ENCODE measurements at places on chromosomes 7 and 10. TPM values are rescaled to one million over a fixed set of nuclear protein-coding genes. Genes with fewer than 3 reads are reported as not detected.

- peak; percentile 46 for DNase-seq
These were observed 882 bp upstream of the GAL3ST4 start for GRCh38 chr7:100169147-100169850.

DNA sequence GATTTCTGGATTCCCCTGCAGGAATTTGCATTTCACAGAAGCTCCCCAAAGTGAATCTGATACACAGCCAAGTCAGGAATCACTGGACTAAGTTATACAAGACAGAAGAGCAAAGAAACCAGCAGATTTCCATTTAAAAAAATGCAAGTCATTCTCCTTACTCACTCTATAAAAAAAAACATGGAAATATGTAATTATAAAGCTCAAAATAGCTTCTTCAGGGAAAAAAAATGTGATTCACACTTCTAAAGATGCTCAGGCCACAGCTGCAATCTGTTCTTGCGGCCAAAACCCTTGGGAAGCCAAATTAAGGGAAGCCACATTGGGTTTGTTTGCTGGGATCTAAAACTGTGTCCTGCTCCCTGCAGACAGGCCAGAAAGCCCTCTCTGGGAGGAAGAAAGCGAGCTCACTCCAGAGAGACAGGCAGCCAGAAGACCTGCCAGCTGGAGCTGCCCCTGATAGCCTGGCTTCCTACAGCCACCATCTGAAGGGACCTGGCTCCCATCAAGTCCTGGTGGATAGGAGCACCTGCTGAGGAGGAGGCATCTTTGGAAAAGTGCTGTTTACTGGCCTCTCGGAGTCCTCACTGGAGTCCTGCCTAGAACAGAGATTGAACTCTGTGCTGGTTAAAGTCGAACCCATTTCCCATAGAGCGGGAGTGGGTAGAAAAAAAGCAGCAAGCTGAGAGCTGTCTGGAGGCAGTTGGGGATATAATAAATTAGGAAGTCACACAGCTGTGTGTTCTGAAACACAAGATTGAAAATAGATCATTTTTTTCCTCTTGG lies 359.2 kb upstream of the AOAH start:
- DNase-seq: no peak

DNA sequence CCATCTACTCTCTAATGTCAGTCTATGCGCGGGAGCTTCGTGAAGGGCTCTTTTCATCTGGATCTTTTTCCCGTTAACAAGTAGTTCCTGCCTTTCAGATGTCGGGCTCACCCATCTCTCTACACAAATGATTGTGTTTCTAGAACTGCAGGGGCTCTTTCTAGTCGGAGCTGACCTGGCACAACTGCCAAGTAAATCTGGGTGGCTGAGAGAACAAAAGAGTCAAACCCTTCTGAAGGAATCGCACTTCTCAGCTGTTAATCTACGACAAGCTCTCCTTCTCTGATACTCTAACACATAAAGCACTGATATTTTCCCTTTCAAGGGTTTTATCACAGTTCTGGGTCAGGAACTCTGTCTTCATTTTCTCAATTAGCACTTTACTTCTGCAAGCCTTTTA lies 144.7 kb downstream of the NRP1 start:
- no peak for DNase-seq

DNA sequence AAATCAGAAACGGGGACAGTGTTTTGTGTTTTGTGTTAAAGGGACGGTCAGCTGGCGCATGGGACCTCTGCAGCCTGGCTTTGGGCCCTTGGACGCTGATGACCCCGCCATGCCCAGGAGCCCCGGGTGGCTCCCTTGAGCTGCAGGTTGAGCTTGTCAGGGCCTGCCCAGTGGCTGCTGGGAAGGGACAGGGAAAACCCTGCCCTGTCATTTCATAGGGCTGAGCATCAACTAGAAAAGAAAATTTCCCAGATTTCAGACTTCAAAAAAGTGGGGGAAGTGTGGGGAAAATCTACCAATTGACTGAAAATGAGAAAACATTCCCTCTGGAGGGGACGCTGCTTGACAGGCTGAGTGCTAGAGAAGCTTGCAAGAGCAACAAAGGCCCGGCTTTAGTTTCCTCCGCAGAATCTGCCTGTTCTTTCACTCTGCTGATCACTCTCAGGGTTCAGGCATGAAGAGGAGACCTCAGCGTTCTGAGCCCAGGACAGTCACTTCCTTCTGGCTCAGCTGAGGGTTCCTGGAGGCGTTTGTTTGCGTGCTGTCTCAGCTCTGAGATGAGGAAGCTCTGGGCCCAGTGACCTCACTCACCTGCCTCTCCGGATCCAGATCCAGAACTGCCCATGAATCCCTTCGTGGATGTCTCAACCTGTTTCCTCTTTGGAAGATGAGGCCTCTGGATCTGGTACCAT lies 18.6 kb upstream of the DNAJB6 start:
- no peak for DNase-seq

- DNase-seq: no peak
These were observed 291.8 kb downstream of the CRPPA start for GRCh38 chr7:16129431-16130110.

GRCh38 chr10:122062831-122063674 lies 74.1 kb downstream of the TACC2 start:
- DNase-seq: no peak

Gene GJD4
- total RNA-seq: not detected

Gene WNT16
- not detected for total RNA-seq

- no peak for DNase-seq
These were observed 49.4 kb downstream of the AKR1D1 start for GRCh38 chr7:138125598-138126111.

DNA sequence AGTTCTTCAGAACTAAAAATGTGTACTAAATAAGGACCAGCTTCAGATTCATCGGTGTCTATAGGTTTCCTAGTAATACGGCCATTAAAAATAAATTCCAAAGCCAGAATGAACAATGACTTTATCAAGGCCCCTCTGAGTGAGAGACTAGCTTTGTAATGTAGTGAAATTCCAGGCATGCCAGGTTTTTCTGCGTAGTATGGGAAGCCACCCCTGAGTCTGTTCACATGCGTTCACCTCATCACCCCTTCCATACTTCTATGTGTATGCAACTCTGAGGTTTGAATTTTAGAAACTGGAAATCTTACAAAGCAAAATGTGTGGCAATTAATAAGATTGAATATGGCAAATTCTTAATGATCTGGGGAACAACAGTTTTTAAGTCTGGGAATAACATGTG lies 24.5 kb downstream of the RNF32 start:
- no peak for DNase-seq

GRCh38 chr7:55572378-55573233 lies at the start of gene VOPP1:
Gene VOPP1, minus strand, starts transcription at chr7:55572502. Its CDS starts 178 bp downstream, at chr7:55572324.
- DNase-seq: peak; percentile 49

Gene LEP
- not detected for total RNA-seq

DNA sequence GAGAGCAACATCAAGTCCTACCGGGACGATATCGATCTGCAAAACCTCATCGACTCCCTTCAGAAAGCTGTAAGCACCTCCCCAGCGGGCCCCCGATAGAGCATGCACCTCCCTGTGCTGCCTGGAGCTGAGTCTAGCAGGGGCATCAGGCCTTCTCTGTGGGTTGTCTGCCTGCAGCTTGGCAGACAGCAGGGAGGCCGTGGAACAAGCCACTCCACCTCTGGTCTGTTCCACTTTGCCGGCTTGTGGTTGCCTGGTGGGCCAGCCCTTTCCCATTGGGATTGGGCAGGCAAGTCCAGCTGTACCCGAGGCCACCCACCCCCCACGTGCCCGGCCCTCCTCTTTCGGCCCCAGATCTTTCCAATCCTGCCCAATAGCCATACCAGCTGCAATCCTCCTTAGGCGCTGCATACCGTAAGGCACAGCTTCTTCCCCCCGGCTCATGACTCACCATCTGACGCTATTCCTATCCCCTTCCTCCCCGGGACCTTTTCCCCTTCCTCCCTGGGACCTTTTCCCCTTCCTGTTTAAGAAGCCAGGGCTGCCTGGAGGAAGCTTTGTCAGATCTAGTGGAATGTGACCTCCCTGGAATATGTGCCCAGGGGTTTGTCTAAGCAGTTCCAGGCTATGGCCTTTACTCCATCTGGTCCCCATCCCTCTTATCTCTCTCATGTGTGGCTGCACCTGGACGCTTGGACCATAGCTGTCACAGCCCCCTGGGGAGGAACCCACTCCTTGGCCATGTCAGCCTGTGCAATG lies 28.1 kb upstream of the SH2D4B start:
- DNase-seq: no peak

DNA sequence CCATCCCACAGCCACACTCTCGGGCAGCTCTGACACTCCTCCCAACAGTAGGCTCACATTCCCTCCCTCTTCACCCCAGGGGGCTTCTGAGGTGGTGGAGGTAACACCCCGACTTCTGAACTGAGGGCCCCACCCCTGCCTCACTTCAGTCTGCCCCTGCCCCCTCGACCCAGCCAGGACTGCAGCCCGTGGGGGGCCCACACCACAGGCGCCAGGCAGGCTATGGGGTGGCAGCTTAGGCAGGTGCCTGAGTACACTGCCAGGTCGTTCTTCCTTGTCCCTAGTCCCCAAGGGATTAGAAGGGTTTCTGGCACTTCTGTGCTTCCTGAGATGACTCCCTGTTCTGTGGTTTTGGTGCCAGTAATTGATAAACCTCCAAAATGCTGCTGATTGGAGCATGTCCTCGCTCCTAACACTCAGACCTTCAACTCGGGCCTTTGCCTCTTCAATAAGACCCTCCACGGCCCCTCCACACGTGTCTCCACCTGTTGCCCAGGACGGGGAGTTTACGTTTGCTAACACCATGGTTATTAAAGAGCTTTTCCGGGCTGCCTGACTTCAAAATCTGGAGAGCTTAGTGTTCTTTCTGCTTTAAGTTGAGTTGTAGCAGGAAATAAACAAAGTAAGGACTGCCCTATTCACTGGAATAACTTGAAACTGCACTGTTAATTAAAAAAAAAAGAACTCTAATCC lies 23.8 kb upstream of the LARP4B start:
- DNase-seq: no peak

Gene MYL10
- total RNA-seq: not detected

DNA sequence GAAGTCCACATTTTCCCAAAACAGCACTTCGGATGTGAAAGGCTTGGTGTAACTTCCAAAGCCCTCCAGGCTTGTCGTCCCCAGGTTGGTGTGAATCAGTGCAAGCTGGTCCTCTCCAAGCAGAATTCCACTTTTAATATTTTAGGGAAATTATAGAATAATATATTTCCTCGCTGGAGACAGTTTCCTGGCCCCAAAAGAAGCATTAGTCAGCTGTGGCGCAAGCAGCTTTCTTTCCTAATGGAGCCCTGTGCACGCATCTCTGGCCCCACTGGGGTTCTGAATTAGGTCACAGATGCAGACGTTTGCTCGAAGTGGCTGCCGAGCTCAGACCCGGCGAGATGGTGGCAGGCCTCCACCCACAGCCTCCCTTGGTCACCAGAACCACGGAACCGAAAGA lies 33.3 kb upstream of the MNX1 start:
- no peak for DNase-seq

GRCh38 chr10:84348447-84348846 lies 20.1 kb downstream of the CCSER2 start:
- no peak for DNase-seq

DNA sequence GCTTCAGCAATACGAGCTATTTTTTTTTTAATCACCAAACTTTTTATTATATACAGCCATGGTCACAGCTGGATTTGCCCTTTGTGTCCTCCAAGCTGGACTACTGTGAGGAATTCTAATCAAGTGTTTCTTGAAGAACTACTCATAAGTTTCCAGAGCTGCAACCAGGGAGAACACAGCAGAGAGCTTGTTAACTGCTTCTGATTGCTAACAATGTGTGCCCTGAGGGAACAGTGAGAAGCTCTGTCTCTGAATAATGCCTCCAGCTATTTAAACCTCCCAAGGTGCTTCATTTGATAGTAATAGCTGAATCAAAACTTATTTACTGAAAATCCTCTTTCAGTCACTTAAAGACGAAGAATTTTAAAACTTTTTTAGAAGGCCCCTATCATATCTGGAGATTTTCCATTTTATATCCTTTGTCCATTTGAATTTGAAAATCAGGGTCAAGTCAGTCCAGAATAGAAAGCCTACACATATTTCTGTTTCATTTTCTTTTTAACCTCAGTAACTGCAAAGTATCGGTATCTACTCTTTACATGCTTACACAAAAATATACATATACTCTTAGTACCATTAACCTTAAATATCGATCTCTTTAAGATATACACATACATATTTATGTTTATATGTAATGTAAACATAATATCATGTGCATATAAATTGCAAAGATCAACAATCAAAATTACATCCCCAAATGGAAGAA lies 1024.2 kb downstream of the GRM8 start:
- no peak for DNase-seq

GRCh38 chr7:7944619-7945282 lies 23.8 kb upstream of the GLCCI1 start:
- DNase-seq: peak; percentile 68

Gene NEUROG3
- total RNA-seq: not detected

DNA sequence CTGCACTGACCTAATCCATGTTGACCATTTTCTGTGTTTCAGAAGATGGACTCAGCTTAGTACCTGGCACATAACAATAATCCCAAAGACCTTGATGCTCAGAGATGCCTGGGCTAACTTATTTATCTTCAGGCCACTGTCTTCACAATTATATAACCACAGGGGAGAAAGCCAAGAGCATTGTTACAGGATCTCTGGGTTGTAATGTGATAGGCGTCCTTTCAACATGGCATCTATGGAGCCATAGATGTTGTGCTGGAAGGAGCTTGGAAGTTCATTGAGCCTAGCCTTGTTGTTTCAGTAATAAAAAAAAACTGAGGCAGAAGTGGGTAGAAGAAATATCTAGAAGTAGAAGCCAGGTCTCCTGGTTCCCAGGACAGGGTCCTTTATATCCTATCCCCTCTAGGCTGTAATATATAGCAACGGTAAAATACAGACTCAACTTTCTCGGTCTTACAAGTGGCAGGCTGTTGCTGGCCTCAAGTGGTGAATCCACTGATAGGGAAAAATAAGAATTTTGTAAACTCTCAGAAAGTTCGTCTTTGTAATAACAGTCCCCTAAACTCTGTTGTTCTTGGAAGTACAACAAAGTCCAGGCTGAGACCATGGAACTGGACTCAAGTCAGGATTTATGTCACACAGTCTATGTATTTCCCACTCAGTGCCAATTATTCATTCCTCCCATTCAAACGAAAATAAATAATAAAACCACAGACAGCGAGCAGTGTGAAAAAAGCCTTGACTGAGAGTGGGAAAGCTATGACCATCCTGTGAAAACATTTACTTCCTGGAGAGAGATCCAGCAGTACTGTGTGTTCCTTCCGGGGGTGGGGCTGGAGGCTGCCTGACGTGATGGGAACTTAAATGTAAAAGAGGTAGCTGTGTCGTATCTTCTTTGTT lies 277.6 kb downstream of the REEP3 start:
- no peak for DNase-seq

DNA sequence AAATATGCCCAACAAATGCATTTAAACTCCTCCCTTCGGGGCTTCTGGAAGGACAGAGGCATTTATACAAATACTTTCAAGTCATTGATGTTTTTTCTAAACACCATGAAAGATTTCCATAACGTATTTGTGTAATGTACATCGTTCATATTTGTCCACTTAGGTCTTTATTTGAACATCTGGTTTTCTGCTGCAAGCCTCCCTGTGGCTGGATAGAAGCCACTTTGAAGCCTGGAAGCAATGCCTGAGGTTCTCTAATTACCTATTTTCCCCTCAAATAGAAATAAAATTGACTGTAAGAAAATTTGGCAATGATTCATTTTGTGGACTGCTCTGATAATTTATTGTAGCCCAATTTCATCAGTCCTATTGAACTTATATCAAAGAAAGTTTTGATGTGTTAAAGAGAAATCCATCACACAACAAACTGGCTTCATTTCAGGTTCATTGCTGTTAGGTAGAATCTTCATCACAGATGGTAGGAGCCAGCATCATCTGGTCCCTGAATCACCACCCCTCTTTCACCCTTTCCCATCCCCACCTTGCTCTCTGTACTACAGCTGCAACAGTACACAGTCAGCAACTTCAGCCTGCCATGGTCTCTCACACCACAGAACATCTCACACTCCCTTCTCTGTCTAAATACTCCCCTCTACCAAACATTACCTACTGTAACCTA lies 186.0 kb upstream of the MGMT start:
- no peak for DNase-seq

Gene PLCE1
- not detected for total RNA-seq

Gene SLC16A12
- not detected for total RNA-seq
